Small intestine (tissue), 16 donors: ENCODE measurements at places on chromosomes 13 and 19.

GRCh38 chr13:75467040-75467728 lies 14.8 kb downstream of the TBC1D4 start:
- DNase-seq = no peak

GRCh38 chr19:57665261-57665806 lies 3.4 kb upstream of the ZSCAN4 start:
- DNase-seq = no peak

- no peak for DNase-seq
These were observed 8.5 kb upstream of the CRYL1 start for GRCh38 chr13:20534038-20534608.

- no peak for DNase-seq
These were observed 87.3 kb downstream of the COL4A2 start for GRCh38 chr13:110394371-110394841.

DNA sequence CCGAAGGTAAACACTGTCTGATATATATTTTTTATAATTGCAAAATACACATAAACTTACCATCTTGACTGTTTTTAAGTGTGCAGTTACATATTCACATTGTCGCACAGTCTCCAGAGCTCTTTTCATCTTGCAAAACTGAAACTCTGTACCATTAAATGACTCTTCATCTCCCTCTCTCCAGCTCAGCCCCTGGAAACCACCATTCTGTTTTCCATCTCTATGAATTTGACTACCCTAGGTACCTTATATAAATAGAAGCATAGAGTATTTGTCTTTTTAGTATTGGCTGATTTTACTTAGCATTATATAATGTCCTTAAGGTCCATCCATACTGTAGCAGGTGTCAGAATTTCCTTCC lies 45.8 kb downstream of the LRCH1 start:
- DNase-seq = no peak

- DNase-seq = no peak
These were observed 6.1 kb downstream of the RPS9 start for GRCh38 chr19:54206831-54207177.

DNA sequence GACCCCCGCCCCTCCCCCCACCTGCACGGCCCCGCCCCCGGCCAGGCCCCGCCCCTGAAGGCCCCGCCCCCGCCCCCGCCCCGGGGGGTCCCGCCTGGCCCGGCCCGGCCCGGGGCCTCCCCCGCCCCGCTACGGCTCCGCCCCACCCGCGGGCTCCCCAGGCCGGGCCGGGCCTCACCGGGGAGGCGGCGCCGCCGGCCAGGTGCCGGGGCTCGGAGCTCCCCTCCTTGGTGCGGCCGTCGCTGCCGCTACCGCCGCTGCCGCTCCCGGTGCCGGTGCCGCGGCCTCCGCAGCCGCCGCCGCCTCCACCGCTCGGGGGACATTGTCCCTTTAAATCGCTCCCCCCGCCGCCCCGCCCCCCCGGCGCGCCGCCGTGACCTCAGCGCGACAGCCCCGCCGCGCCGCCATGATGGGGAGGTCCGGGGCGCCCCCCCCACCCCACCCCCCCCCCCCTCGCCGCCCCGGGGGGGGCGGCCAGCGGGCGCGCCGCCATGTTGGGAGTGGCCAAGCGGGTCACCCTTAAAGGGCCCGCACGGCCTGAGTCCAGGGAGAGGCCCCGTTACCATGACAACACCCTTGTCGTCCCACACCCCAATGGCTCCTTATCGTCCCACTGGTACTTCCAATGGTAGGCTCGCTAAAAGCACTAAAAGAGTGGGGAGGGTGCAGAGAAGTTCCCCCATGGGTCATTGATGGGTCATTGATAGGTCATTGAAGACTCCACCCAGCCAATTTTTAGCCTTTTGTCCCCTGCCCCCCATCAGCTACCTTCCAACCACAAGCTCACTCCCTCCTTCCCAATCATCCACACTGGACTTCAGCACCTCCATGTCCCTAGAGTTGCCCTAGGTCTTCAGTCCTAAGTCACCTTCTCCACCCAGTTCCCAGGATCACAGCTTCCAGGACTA lies at the start of gene WIZ:
TSS of gene WIZ (minus strand) at position 337 of the 908 bp plus-strand sequence. CDS start 1,649 bp downstream, outside the sequence.
- DNase-seq = peak; percentile 66
